ENCODE measurements at places on chromosomes 6 and 20. TPM values are rescaled to one million over a fixed set of nuclear protein-coding genes. Genes with fewer than 3 reads are reported as not detected.

The DAAM2 gene
- 9.6 TPM for total RNA-seq

The KIF13A gene
- 12.7 TPM for total RNA-seq

The MYLK4 gene
- total RNA-seq: 0.48 TPM

The OOEP gene
- not detected for total RNA-seq

The EEF1A2 gene
- 233 TPM for total RNA-seq

The ADA gene
- 11.3 TPM for total RNA-seq

The GRM4 gene
- total RNA-seq: not detected

The GTSF1L gene
- not detected for total RNA-seq

The OTOR gene
- not detected for total RNA-seq

The SLC44A4 gene
- not detected for total RNA-seq

The TINAG gene
- not detected for total RNA-seq

The CD24 gene
- 276 TPM for total RNA-seq

The GSTA3 gene
- not detected for total RNA-seq

The IPCEF1 gene
- 0.54 TPM for total RNA-seq

The TNNC2 gene
- not detected for total RNA-seq

The HLA-DQA2 gene
- not detected for total RNA-seq

The MLN gene
- total RNA-seq: not detected

The PSORS1C2 gene
- not detected for total RNA-seq

The GJA10 gene
- not detected for total RNA-seq

The VGLL2 gene
- 0.50 TPM for total RNA-seq

The HLA-DQB1 gene
- total RNA-seq: not detected

The LTA gene
- total RNA-seq: not detected

The SLC24A3 gene
- 0.04 TPM for total RNA-seq

The MROH8 gene
- total RNA-seq: 0.72 TPM

The HLA-DOB gene
- total RNA-seq: not detected

The COL9A1 gene
- total RNA-seq: not detected

The MYCT1 gene
- not detected for total RNA-seq

The DST gene
- total RNA-seq: 69.5 TPM

The DXO gene
- 13.5 TPM for total RNA-seq

The DUSP15 gene
- 9.2 TPM for total RNA-seq

The CDKN1A gene
- total RNA-seq: 142 TPM

The SIRPD gene
- total RNA-seq: not detected

The KCTD20 gene
- 68.5 TPM for total RNA-seq

The BMP6 gene
- total RNA-seq: 2.8 TPM

The PLCB1 gene
- total RNA-seq: 10.6 TPM

The TOP1 gene
- total RNA-seq: 14.3 TPM

The PRPH2 gene
- total RNA-seq: not detected

The SRMS gene
- not detected for total RNA-seq

The CRIP3 gene
- total RNA-seq: not detected

All from H4 (cell line).